Hematopoietic multipotent progenitor cell (in vitro differentiated cells): ENCODE measurements at places on chromosomes 11 and 22.

GRCh38 chr11:35747668-35748067 lies 85.1 kb downstream of the TRIM44 start:
- DNase-seq, result no peak

DNA sequence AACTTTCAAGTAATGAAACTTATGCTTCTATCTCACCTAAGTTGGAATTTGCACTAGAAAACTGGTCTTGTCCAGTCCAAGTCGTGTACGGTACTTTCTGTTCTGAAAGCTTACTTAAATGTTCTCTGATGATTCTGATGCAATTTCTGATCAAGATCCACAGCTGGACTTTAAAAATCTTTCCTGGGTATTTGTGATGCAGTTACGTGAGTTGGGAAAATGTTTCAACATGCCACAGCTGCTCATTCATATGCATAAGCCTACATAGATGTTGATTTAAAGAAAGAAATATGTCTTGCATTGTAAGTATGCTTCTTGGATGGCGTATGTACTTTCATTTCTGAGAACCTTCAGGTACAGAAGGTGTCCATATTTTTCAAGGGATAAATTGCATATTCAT lies 493.7 kb upstream of the CCDC90B start:
- DNase-seq, result no peak

DNA sequence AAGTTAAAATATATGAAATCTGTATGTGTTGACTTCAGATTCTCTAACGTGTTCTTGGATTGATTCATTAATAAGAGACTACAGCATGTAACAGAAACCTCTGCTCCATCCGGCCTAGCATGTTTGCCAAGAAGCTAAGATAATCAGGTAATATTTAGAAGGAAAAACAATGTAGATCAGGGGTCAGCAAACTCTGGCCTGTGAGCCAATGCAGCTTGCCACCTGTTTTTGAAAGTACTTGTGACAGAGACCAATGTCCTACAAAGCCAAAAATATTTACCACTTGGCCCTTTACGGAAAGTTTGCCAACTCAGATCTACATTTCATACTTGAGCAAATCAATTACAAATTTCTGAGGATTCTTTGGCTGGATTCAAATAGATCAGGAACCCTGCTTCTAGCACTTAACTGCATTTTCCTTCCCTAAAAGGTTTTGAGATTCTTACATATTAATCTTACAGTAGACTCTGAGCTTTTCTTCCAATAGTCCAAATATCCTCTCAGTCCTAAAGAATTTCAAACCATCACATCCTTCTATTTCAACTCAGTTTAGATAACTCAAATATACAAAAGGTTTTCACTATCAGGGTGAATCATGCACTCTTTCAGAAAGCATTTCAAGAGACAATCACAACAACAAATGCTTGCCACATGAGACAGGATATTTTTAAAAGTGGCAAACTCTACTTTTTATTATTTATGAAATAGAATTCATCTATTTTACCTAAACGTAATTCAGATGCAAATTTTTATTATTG lies 29.5 kb downstream of the APOL5 start:
- no peak for DNase-seq

DNA sequence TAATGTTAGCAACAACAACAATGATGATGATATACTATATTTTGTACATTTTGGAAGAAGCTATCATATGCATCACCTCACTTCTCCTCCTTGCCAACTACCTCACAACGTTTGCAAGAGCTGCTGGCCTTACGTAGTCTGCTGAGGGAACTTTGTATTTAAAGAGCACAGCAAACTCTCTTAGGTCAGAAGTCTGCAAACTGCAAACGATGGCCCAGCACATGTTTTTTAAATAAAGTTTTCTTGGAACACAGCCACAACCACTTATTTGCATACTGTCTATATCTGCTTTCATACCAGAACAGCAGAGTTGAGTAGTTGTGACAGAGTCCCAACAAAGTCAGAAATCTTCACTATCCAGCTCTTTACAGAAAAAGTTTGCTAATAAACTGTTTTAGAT lies 261.7 kb downstream of the TENM4 start:
- no peak for DNase-seq

GRCh38 chr11:96863520-96863919 lies 473.7 kb downstream of the JRKL start:
- no peak for DNase-seq

- DNase-seq, result no peak
These were observed 1041.3 kb downstream of the OPCML start for GRCh38 chr11:132490978-132491377.

GRCh38 chr11:27388869-27389268 lies 25.9 kb upstream of the CCDC34 start:
- no peak for DNase-seq

GRCh38 chr22:20390394-20390907 lies 3.5 kb upstream of the ZNF74 start:
- no peak for DNase-seq

- DNase-seq, result no peak
These were observed 436.2 kb downstream of the BUD13 start for GRCh38 chr11:116336540-116336939.

DNA sequence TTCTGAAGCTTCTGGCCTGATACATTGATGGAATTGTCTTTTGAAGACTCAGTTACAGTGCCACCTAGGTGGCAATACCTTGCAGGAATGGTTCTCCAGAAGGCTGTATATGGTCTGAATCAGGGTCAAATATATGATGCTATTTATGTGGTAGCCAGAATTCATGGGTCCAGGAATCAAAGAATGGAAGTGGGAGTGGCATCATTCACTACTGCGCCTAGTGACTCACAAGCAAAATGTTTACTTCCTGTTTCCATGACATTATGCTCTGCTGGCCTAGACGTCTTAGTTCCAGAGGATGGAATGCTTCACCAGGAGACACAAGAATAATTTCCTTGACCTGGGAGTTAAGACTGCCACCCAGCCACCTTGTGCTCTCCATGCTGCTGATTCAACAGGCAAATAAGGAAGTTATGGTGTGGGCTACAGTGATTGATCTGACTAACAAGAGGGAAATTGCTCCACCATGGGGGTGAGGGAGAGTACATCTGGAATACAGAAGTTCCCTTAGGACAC lies 491.8 kb downstream of the ETS1 start:
- no peak for DNase-seq

DNA sequence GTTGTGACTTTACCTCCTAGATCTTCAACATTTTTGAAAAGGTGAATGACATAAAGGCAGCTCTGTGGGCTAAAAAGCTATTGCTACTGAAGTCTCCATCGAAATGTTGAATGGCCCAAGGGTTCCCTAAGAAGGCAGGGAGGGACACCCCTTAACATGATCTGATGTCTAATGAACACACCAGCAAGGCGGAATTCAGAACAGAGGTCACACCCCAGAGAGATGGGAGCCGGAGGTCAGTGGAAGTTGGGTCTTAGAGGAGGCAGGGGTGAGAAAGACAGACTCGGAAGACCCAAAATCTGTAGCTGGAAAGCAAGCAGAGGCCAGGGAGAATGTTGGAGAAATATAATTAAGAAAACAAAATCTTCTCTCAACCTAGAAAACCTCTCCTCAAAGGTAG lies 79.0 kb downstream of the TRIM29 start:
- no peak for DNase-seq

- DNase-seq, result no peak
These were observed 17.2 kb downstream of the TBC1D22A start for GRCh38 chr22:46779651-46780050.

- no peak for DNase-seq
These were observed 91.8 kb upstream of the CD44 start for GRCh38 chr11:35047179-35047578.

GRCh38 chr11:115616971-115617370 lies 112.8 kb upstream of the CADM1 start:
- DNase-seq, result no peak

- no peak for DNase-seq
These were observed 80.1 kb upstream of the E2F8 start for GRCh38 chr11:19320827-19321226.

DNA sequence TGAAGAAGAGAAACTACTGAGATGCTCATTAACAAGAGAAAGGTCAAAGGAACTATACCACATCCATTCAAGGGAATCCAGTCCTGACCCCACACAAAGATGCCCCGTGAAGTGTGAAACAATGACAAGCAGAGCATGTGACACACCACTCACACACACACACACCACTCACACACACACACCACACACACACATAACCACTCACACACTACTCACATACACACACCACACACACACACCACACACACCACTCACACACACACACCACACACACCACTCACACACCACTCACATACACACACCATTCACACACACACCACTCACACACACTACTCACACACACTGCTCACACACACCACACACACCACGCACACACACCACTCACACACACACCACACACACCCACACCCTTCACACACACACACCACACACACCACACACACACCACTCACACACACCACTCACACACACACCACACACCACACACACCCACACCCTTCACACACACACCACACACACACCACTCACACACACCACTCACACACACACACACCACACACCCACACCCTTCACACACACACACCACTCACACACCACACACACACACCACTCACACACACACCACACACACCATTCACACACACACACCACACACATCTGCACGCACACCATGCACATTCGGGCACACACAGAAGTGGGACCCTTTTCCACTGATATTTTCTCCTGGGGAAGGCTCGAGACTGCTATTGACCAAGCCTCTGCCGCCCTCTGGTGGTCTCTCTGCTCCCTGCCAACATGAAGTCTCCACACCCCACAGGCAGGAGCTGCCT lies 32.0 kb upstream of the COMT start:
- peak; percentile 81 for DNase-seq

- DNase-seq, result no peak
These were observed 4.7 kb downstream of the UCP3 start for GRCh38 chr11:74004046-74004695.

GRCh38 chr11:83990160-83990733 lies 704.1 kb upstream of the CCDC90B start:
- DNase-seq, result no peak

DNA sequence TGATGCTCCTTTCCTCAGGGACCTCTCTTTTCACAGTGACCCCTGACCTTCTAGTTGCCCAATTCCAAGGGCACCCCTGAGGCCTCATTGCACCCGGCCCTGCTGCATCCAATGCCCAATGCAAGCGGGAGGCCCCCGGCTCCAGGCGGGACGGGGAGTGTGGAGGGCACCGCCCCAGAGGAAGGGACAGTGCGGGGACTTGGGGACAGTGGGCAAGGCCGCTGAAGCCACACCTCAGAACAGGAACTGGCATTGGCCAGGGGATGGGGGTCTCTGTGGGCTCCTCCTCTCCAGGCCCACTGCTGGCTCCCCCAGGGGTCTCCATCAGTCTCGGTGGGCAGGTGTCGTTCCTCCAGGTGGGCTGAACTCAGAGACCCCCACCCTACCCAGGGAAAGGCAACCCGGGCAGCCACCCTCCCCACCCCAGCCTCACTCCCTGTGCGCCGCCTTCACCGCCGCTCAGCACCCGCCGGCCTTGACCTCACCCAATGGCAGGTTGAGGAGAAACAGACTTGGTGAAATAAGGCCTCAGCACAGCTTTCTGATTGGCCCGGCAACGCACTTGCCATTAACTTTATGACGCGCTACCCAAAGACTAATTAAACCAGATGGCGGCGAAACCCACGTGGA lies 1312.0 kb downstream of the BRD1 start:
- DNase-seq, result no peak

- DNase-seq, result no peak
These were observed 459.5 kb upstream of the CNTN5 start for GRCh38 chr11:98561252-98561651.

- DNase-seq, result peak; percentile 29
These were observed 71.9 kb upstream of the GRAMD1B start for GRCh38 chr11:123357990-123358827.

- DNase-seq, result no peak
These were observed 48.4 kb upstream of the MUC15 start for GRCh38 chr11:26620282-26621045.

GRCh38 chr11:69893631-69894030 lies 74.4 kb upstream of the FGF3 start:
- DNase-seq, result no peak

- DNase-seq, result no peak
These were observed 32.6 kb upstream of the TMEM123 start for GRCh38 chr11:102485095-102485722.
